ENCODE measurements at places on chromosomes 2 and 18.
A peak's percentile ranks its signal among the peaks of the same experiment; 100 is the strongest.

DNA sequence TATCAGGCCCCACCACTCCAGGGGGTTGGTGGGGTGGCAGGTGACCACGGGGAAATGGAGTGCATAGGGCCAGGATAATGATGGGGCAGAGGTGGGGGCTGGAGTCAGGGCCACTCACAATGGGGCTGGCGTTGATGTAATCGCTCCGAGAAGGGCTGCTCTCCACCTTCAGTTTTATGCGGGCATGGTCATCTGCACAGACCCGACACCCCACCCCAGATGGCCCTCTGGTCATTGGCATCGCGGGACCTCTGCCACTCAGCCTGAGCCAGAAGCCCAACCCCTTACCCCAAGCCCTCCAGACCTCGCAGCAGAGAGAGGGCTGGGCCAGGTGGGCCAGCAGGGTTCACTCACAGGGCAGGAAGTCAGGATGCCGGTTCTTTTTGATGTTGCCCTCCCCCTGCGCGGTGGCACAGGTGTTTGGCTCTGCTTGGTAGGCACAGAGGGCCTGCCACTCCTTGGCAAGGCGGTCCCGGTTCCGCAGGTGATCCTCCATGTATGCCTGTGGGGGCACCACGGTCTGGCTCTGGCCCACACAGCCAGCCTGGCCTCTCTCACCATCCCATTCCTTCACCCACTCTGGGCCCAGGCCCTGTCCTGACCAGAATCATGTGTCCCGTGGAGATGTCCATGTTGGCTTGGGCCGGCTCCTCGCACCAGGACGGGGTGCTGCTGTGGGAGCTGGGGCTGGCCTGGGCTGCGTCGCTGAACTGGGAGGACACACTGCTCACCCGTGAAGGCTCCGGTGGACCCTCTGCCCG lies 12.4 kb downstream of the PTPRN start:
- no peak for DNase-seq

- DNase-seq, result no peak
These were observed 56.4 kb upstream of the ITGB6 start for GRCh38 chr2:160256507-160256906.

- DNase-seq, result no peak
These were observed 4.6 kb downstream of the MBP start for GRCh38 chr18:77127769-77128671.

- no peak for DNase-seq
These were observed 26.2 kb downstream of the CFAP53 start for GRCh38 chr18:50240080-50240563.

GRCh38 chr2:190477661-190478454 lies 56.7 kb downstream of the NEMP2 start:
- DNase-seq, result no peak

GRCh38 chr18:72206814-72207213 lies 337.3 kb downstream of the CBLN2 start:
- DNase-seq, result no peak

DNA sequence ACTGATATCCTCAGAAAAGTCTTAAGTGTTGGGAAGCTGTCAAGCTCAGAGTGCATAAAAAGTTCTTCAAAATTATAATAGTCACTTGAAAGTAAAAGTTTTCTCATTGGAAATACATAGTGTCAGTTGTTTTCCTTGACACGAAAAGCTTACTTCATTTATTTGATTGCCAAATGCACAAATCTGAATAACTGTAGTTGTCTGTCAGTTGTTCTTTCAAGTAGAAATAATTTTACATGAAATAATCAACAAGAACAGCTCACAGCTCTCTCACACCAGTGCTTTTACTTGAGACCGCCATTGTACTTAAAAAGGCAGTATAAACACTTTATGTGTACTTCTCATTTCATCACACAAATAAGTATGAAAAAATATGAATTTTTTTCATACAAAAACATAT lies 163.3 kb upstream of the NXPH2 start:
- DNase-seq, result no peak

DNA sequence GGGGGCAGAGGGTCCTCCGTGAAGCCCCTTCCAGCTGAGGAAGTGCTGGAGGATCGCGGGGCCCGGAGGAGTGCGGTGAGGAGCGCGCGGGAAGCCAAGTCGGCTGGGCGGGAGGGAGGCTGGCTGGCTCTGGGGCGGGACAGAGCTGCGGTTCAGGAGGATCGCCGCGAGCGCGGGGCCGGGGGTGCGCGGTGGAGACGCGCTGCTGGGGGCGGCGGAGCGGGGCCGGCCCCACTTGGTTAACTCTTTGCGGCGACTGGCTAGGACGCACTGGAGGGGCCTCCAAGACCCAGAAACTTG lies 464 bp downstream of the CYBRD1 start:
- DNase-seq, result no peak

DNA sequence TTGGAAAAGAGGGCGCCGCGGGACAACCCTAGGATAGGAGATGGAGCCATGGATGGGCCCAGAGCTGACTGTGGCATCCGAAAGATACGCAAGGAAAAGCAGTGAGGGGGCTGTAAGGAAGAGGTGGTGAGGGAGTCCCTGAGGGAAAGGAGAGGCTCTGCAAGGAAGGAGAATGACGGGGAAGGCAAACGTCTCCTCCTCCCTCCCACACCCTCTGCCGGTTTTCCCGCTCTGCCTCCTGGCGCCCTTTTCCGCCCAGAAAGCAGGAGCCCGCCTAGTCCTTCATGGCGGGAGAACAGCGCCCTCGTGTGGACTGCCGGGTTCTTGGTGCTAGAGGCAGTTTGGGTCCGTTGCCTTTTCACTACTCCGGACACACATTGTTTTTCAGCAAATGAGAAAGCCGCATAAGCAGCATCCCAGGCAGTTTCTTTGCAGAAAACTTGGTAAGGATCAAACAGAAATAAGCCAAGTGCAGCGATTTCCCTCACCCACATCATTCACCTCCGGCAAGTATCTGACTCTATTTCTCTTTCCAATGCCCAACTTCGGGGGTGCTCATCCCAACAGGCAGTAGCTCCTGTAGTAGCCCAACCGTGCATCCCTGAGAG lies 200.4 kb downstream of the INO80D start:
- peak; percentile 80 for DNase-seq

DNA sequence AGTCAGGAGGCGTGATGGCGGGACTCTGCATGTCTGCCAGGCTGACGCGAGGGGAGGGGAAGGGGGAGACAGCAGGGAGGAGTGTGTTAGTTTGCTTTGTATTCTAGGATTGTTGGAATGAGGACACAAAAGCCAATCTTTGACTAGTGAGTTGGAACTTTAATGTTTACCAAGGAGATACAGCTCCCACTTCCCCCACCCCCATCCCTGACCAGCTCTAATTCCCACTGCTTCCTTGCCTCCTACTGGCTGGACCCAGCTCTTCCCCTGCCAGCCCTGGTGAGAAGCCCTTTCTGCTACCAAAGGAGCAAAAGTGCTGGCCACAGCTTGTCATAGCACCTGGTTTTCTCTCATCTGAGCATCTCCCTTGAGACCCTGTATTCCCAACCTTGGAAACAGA lies 84.5 kb downstream of the CELF4 start:
- no peak for DNase-seq

GRCh38 chr2:112924821-112925220 lies 13.9 kb downstream of the IL37 start:
- DNase-seq, result no peak

GRCh38 chr2:79585701-79586433 lies 73.0 kb downstream of the CTNNA2 start:
- DNase-seq, result no peak

- DNase-seq, result peak; percentile 27
These were observed 94.0 kb downstream of the PLA2R1 start for GRCh38 chr2:159968279-159968900.

GRCh38 chr2:223909001-223909741 lies 36.0 kb downstream of the WDFY1 start:
- DNase-seq, result no peak

GRCh38 chr18:40855661-40856060 lies 1099.4 kb upstream of the PIK3C3 start:
- DNase-seq, result no peak

- DNase-seq, result no peak
These were observed 67.4 kb downstream of the MEP1B start for GRCh38 chr18:32257084-32257785.

- DNase-seq, result no peak
These were observed 18.4 kb upstream of the PRLH start for GRCh38 chr2:237547841-237548416.

GRCh38 chr2:88810017-88810416 lies 118.5 kb downstream of the RPIA start:
- DNase-seq, result no peak

- no peak for DNase-seq
These were observed 115.2 kb upstream of the EPAS1 start for GRCh38 chr2:46181789-46182530.

DNA sequence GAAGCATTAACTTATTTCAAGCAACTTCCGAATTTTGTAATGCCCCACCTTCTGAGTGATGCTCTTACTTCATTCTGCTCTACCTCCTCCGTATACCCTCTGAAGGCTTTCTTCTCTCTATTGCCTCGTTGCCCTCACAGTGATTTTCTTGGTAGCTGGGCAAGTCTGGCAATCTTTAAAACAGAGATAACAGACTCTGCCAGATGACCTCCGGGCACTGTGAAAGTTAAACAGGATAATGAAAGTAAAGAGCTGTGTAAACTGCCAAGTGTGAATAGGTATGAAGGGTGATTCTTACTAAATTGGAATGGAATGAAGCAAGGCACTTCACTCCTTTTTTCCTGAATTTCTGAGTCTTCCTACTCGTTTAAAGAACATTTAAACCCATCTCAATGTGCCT lies 207.3 kb upstream of the GYPC start:
- DNase-seq, result no peak

GRCh38 chr2:187748958-187749357 lies 194.7 kb upstream of the TFPI start:
- DNase-seq, result no peak

DNA sequence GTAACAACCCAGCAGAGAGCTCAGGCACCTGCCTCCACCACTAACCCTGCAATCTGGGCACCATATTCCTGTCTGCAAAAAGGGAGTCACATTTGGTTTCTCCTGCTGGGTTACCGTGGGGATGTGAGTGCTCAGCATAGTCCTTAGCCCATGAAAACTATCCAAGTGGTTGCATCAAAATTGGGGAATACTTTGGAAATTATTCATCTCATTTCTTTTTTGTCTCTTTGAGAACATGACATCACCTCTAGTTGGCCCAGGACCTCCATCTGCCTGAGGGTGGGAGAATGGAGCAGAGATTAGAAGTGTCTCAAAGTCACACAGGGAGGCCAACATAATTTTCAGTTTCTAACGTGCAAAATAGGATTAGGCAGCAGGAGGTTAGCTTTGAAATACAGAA lies 19.3 kb upstream of the SPP2 start:
- DNase-seq, result no peak

GRCh38 chr18:6994771-6995430 lies 122.7 kb downstream of the LAMA1 start:
- DNase-seq, result no peak

DNA sequence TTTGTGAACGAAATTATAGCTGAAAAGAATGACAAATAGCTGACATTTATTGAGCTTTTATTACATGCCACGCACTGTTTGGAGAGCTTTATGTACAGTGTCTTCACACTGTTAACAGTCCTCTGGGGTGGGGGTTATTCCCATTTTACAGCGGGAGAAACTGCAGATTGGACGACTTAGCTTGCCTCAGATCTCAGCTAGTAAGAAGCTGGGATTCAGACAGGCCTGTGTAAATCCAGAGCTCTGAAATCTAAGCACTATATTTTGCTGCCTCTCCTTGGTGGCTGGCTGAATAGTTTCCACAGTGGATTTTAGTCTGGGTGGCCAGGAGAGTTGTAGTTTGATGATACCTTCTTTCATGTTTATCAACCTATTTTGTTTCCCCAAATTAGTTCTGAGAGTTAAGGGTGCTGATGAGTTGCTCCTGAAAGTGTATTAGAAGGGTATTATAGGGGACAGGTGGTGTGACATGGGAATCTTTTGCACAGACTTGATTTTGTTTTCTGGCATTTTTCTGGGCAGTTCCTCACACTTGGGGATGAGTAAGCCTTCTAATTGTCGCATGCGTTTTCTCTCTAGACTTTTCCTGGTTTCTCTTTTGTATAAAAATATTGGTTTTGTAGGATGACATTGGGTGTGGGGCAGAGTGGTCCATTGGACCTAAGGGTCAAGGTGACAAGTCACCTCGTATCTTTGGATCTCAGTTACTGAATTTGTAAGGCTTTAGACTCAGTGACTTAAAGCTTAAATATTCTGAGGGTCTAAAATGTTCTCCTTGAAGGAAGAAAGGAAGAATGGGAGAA lies 1.5 kb downstream of the ACSL3 start:
- DNase-seq, result no peak

DNA sequence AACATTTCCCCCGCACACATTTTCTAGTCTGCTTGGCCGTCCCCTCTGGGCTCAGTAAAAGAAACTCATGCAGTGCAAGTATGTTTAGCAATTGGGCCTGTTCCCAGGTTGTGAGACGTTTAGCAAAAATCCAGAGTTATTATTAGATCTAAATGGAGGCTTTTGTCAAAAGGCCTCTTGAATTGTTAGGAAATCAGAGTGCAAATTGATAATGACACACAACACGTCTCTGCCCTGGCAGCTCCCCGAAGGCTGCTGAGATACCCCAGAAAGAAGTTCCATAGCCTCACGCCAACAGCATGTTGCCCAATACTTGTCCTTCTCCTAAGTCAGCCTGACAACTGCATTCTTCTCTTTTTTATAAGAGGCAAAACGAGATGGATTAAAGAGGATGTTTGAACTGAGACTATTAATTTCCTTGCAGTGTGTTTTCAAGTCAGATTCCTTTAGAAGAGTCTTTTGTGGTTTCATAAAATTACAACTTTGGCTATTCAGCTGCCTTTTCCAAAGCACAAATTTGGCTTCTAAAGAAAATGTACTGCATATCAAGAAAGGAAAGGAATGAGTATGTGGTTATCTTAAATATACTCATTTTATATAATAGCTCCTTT lies 202.2 kb downstream of the TRIB2 start:
- no peak for DNase-seq

DNA sequence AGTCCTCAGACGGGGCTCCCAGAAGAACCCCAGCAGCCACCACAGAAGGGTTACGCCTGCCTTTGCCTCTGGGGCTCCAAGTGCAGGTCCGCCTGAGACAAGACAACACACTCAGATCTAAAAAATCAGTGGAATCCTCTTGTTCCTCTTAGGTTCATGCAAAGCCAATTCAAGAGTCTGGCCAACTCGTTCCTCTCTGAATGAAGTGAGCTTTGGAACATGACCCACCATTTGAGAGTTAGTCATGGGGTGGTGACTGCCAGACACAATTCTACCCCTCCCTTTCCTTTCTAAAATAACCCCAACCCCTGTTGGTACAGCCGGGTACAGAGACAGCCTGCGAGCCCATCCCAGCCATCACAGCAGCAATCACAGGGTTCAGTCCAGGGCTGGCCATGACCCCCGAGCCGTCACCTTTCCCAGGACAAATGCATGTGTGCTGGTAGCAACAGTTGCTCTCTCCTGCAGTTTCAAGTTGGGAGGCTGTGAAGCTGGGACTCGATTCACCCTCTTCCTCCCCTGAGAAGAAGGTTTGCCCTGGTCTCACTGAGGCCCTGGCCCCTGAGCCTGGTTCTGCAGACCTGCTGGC lies 183.1 kb upstream of the SH3BP4 start:
- DNase-seq, result no peak

GRCh38 chr18:24947521-24948305 lies 404.3 kb downstream of the ZNF521 start:
- no peak for DNase-seq

Measured in 8988T (cell line).